ENCODE measurements at places on chromosomes 3 and 15.

DNA sequence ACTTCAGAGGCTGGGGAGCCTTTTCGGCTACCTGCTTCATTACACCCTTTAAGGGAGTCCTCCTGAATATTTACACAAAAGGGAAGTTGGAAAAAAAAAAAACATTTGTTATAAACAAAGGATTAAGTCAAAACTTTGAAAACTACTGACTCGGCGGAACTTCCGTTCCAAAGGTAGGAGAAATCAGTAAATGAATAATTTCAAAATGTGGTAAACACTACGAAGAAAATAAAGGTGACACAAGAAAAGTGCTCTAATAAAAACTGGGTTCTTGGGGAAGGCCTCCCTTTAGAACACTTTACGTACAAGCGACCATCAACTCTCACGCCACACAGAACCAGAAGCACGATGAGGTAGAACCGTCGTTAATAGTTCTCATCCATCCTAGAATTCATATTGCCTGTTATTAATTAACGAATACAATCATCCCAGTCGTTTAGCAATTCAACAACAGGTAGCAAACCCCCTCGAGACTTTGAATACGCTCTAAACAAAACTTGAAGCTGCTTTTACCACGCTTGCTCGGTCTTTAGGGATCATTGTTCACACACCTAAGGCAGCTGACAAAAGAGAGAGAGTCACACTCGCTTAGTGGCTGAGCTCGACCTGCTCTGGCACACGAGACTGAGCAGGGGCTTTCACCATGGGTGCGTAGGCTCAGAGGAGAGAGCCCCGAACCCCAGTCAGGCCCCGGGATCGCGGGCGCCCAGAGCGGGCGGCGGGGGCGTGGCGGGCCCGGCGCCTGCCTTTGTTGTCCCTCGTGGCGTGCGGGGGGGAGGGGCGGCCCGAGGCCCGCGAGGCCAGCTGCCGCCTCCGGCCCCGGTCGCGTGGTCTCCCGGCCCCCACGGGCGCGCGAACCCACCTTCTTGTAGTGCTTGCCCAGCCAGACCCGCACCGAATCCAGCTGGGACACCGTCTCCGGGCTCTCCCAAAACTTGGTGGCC is 680 bp downstream of the SMARCC1 start:
- DNase-seq, result peak; percentile 41

GRCh38 chr3:108218811-108219210 is 3.4 kb downstream of the IFT57 start:
- no peak for DNase-seq

DNA sequence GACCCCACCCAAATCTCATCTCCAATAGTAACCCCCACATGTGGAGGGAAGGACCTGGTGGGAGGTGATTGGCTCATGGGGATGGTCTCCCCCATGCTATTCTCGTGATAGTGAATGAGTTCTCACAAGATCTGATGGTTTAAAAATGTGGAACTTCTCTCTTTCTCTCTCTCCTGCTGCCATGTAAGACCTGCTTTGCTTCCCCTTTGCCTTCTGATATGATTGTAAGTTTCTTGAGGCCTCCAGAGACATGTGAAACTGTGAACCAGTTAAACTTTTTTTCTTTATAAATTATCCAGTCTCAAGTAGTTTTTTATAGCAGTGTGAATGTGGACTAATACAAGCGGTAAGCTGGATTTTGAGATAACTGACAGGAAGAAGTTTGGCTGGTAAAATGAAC is 60.3 kb upstream of the MBNL1 start:
- DNase-seq, result no peak

- no peak for DNase-seq
Observed at GRCh38 chr3:3201611-3202010, 22.1 kb upstream of the CRBN start.

DNA sequence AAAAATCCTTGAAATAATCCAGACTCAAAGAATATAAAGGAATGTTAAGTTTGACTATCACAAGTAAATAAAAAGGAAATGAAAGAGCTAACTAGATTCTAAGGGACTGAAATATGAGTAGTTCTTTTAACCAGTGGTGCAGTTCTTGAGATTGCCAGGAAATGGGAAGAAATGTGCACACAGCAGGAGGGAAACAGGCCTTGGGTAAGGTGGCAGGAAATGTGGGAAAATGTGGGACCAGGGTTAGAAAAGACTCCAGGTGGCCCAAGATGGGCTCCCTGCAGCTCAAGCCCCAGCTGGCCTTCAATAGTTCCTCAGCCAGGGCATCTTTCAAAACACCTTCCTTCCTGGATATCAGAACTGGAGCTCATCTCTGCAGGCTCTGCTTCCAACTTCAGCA is 181.3 kb downstream of the ISL2 start:
- DNase-seq, result no peak

- DNase-seq, result no peak
Observed at GRCh38 chr3:120559242-120560061, 36.7 kb upstream of the NDUFB4 start.

- peak; percentile 65 for DNase-seq
Observed at GRCh38 chr15:31391687-31392671, 65.3 kb downstream of the KLF13 start.

DNA sequence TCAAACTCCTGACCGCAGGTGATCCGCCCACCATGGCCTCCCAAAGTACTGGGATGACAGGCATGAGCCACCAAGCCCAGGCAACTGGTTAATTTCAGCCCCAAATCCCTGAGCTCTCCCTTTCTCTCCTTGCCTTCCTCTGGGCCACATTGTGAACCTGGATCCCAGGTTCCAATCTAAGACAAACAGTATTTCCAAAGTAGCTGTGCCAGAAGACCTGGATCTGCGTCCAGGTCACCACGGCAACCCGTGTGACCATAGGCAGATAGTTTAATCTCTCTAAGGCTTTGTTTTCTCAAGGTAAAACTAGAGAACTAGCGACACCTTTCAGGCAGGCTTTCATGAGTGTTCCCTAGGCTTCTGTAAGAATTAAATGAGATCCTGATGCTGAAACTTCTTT is 5.9 kb upstream of the RBPMS2 start:
- no peak for DNase-seq

GRCh38 chr15:78944669-78945407 is at the start of gene CTSH:
Gene CTSH, minus strand, starts transcription at chr15:78945046. Its CDS starts 65 bp downstream, at chr15:78944981.
- peak; percentile 38 for DNase-seq

- DNase-seq, result no peak
Observed at GRCh38 chr3:102192575-102192974, 242.2 kb upstream of the ZPLD1 start.
